ENCODE measurements at places on chromosomes 3 and 15.
A peak's percentile ranks its signal among the peaks of the same experiment; 100 is the strongest.

- DNase-seq = no peak
These were observed 358.0 kb upstream of the TGFBR2 start for GRCh38 chr3:30248423-30248822.

- no peak for DNase-seq
These were observed 235.3 kb downstream of the C3orf38 start for GRCh38 chr3:88385090-88385489.

- no peak for DNase-seq
These were observed 433.8 kb upstream of the RBMS3 start for GRCh38 chr3:28846971-28847478.

DNA sequence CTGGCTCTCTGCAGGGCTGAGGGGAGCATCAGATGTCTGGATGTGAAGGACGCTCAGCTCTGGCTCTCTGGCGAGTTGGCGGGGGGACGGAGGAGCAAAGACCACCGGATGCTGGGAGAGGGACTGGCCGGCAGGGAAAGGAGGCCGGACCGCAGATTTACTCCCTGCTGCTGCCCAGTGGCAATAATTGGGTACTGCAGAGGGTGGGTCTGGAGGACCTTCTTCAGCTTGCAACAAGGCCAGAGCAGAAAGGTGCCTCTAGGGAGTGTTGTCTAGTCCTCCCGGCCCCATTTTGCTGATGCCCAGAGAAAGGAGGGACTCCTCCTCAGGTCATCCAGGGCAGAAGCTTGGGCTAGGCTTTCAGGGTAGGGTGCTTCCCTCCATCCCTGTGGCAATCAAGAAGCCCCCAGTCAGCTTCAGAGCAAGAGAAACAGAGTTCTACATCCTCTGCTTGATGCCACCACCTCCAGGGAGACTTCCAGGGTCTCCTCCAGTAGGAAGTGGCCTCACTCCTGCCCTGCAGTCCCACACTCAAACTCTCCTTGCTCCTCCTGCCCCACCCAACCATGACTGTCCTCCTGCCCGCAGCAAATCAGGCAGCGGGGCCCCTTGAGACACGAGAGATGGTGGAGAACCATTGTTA is 20.3 kb upstream of the CSPG4 start:
- DNase-seq = peak; percentile 29

DNA sequence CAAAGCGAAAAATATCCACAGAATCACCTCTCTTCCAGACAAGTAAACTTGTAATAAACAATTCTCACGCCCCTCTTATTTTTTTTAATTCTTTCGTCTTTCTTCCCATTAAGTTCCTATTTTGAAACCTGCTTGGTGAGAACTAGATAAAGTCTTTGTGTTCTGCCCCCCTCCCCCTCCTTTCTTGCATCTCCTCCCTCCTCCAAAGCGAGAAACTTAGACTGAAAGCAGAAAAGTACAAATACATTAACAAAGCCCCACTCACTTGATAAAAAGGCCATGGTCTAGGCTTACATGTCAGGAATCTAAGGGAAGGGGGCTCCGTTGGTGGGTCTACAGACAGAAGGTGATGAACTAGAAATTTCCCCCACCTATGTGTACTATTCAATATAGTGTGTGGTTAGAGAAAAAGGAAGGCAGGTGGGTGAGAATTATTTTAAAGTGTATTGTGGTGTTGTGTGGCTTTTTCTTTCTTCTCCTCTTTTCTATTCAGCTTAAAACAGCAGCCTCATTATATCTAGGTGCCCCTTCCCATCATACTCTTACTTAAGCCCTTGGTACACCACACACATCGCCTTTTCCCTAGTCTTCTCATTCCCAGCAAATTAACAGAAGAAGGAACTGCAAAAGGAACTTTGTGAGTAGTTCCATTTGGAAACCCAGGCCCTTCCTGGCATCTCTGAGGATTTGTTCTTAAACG is 215.3 kb downstream of the MEIS2 start:
- no peak for DNase-seq

- DNase-seq = no peak
These were observed 153.4 kb upstream of the TSPAN3 start for GRCh38 chr15:77224352-77224751.

DNA sequence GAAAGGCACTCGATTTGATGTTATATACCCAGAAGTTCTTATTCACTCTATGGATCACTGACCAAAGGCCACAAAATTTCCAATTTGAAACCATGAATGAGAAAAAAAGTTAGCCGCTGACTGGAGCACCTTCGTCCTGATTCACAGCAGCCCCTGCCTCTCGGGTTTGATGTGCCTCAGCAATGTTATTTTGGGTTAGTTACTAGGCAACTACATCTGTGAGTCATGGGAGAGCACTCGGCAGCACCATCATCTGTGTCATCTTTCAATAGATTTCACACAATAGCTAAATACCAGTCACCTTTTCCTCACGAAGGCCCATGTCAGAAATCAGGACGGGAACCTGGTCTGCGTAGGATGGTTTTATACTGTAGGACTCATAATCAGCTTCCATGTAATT is 269.2 kb downstream of the ZBBX start:
- DNase-seq = no peak

DNA sequence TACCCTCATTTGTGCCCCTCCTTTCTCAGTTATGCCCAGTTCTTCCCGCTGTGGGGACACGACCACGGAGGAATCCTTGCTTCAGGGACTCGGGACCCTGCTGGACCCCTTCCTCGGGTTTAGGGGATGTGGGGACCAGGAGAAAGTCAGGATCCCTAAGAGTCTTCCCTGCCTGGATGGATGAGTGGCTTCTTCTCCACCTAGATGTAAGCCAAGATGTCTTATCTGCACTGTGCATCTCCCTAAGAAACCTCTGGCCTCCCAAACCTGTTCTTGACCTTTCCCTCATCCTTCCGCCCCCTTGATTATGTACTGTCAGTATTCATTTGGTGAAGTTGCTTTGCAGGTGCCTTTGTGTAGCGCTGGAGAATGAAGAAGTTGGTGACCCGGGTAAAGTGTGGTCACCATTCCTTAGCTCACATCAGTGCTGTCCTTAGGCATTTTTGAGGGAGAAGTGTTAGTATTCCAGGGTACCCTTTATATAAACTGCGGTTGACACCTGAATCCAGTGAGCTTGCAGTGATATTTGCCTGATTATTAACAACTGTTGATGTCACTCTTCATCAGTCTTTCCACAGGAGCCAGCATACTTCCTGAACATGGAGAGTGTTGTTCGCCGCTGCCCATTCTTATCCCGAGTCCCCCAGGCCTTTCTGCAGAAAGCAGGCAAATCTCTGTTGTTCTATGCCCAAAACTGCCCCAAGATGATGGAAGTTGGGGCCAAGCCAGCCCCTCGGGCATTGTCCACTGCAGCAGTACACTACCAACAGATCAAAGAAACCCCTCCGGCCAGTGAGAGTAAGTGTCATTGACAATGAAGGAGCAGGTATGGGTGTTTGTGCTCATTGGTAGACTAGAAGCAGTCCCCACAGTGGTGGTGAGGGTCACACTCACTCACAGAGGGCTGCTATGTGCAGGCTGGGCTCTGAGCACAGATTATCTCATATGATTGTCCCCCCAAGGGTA is 966 bp downstream of the ALAS1 start:
- no peak for DNase-seq

DNA sequence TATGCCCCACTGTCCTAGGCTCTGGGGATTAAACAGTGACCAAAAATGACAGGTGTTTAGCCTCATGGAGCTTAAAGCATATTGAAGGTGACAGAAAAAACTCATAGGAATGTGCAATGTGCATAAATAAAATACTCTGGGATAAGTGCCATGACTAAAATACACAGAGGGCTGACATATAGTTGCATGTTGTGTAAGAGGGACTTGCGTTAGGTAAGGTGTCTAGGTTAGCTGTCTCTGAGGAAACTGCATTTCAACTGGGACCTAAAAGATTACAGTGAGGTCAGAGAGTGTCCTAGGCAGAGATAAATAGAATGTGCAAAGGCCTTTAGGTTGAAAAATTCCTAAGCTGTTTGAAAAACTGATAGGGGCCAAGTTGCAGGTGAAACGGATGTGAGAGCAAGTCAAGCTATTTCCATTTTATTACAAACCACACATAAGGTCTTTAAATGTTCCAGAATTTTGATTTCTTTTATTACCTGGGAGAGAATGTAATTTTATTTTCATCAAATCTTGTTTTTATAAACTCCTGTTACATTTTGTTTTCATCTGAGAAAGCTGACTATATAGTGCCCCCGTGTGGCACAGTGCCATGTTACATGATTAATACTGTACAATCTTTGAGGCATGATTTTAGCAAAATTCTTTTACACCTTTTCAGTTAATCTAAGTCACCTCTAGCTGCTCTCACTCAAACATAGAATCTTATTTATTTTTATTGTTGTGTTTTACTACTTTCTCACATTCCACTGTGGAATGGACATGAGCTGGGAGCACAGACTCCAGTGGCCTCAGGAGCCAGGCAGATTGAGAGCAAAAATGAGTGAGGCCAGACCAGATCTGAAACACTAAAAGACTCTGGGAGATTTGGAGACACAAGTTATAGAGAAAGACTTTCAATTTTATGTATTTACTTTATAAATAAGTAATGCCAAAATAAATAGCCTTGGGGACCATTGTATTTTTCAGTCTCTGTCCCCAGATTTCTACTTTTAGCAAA is 259.6 kb upstream of the ZNF717 start:
- no peak for DNase-seq

DNA sequence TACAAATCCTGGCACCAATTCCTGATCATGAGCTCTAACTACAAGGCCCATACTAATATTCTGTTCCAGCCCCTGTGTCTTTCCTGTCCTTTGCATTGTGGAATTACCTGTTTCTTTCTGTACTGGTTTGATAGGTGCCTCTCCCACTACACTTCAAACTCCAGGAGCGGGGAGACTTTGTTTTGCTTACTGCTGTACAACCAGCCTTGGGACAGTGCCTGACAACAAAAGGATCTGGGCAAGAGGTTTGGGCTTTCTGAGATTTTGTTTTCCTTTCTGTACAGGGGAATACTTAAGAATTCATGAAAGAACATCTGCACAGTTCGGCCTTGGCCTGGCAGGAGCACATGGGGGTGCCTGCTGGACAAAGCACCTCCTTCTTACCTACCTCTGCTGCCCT is 45.1 kb downstream of the ZDHHC3 start:
- DNase-seq = no peak

GRCh38 chr3:27368831-27369607 is at the start of gene NEK10:
NEK10 (minus strand) TSS chr3:27369383; CDS start chr3:27352882, 16,501 bp downstream.
- peak; percentile 92 for DNase-seq

GRCh38 chr3:4799266-4800256 is 179.7 kb upstream of the BHLHE40 start:
- DNase-seq = no peak

- no peak for DNase-seq
These were observed 67.2 kb downstream of the DNASE1L3 start for GRCh38 chr3:58143417-58144055.

- DNase-seq = no peak
These were observed 43.7 kb downstream of the MYZAP start for GRCh38 chr15:57635300-57635909.

- no peak for DNase-seq
These were observed 154.4 kb downstream of the CBLB start for GRCh38 chr3:105714453-105714852.

GRCh38 chr3:39362192-39362591 is 21.0 kb upstream of the SLC25A38 start:
- no peak for DNase-seq

DNA sequence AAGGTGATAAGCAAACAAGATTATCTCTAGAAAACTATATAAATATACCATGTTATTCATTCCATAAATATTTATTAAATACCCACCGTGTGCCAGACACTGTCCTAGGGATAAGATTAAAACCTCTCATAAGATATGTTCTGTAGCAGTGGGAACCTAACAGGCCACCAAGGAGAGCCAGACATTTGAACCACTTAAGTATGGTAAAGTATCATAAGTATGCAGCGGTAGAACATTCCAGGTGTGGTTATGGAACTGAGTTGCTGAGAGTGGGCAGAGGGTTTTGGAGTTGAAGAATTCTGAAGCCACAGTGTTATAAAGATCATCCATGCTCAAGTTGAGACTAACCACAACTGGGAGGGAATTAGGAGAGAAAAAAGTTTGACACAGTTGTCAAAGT is 14.7 kb downstream of the FILIP1L start:
- DNase-seq = no peak

- DNase-seq = no peak
These were observed 57.2 kb downstream of the DLG1 start for GRCh38 chr3:197241173-197241572.

DNA sequence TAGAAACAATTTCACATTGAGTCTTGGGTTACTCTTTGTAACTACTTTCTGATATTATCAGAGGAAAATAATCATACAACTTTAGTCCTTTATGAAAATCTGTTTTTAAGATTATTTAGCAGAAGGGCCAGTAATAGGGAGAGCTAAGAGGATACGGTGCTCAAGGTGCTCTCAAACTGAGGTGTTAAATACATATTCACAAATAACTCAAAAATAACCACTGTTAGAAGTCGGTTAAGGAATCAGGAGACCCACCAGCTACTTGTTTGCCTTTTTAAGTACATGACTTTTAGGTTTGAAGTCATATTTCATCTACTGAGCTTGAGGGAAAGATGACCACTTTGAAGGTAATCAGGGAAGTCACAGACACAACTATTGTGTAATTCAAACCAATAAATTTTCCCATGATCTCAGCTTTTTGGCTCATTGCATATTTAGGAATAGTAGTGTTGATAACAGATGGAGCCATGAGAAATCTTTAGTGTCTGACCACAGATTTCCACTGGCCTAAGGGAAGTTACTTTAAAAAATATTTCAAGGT is 1.4 kb upstream of the RSRC1 start:
- no peak for DNase-seq

GRCh38 chr3:98561727-98562521 is 30.1 kb downstream of the GPR15 start:
- DNase-seq = no peak

DNA sequence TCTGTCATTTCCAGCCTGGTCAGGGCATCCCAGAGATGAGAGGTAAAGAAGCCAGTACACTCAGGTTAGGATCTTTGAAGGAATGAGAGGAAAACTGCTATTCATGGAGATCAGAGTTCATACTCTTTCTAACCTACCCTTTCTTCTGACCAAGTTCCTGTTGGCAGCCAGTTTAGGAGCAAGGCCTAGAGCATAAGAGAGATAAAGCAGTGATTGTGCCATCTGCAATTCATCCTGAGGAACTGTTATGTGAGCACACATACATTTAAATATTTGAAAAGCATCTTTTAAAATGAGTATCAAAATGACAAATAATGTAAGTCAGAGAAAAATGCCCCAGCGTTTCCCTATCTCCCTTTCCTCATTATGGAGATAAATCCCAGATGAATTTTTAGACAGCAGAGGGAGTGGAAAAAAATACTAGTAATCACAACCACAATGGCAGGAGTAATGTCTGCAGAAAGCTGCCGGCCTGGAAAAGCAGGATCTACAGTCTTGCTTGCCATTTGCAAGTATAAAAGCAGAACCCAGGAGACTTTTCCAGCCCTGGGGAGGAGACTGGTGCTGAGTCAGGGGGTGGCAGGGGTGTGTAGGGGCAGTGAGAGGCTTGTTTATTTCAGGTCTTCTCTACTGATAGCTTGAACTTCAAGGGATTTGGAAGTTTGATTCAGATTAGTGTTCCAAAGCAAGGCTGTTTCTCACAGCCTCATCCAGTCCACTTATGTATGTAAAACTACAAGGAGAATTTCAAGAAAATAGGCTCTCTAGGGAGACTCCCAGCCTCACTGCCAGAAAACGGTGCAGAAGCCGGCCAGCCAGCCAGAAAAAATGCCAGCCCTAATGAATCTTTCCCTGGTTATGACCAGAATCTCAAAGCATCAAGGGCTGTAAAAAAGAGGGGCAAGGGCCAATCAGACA is 1052.4 kb downstream of the TUSC7 start:
- DNase-seq = no peak

GRCh38 chr3:182914341-182914740 is 66.0 kb downstream of the DCUN1D1 start:
- DNase-seq = no peak

- no peak for DNase-seq
These were observed 71.9 kb downstream of the SYNM start for GRCh38 chr15:99176757-99177156.

All from T-cell (primary cell).